Neural crest cell (in vitro differentiated cells): ENCODE measurements at places on chromosomes 4 and X. TPM values are rescaled to one million over a fixed set of nuclear protein-coding genes. Genes with fewer than 3 reads are reported as not detected.
A peak's percentile ranks its signal among the peaks of the same experiment; 100 is the strongest.

DNA sequence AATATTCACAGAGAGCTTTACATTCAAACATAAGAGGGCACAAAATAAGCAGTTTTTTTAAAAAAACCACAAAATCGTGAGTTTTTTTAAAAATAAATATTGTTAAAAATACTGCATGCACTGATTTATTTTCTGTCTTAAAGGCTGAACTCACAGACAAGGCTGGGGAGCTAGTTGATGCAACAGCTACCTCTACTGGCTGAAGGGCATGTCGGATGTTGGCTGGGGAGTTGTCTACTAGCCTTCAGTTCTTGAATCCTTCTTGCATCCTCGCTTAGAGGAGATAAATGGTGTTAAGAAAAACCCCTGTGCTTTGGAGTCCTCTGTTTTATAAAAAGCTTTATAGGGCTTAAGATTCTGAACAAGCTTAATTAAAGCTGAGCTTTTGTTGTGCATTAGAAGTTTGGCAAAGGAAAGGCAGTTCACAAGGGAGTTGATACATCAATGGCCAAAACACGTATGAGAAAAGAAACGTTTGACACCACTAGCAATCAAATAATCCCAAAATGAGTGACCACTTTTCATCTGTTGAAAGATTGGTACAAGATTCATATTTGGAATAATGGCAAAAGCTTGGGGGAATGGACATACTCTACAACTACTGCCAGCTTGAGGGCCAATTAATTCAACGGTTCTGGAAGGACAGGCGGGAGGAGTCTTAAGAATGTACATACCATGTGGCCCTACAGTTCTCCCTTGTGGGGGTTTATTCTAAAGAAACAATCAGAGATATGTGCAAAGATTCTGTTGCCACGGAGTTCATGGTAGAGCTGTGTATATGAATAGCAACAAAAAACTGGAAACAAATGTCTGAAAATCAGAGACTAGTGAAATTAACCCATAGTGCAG, 94.7 kb downstream of the SEL1L3 start:
- DNase-seq = peak; percentile 56
- H3K4me3 ChIP-seq = no peak overlapping the region
- no peak overlapping the region for H3K27ac ChIP-seq
- H3K27me3 ChIP-seq = no peaks in the 10 kb centered on the region

DNA sequence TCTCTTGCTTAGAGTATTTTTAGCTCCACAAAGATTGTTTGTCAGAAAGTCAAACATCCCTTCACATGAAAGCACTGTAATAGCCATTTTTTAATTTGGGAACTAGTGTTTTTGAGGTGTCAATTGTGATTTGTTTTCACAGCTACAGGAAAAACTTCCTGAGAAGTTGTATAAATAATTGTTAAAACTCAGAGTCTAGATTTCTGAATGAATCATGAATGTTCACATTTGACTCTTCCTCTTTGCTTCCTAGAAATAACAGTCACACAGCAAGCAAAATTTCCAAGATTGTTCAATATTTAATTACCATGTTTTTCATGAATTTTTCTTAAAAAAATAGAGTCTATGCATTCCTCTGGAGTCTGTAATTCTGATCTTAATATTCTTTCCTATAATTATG, 156.9 kb upstream of the SLC7A11 start:
- H3K27ac ChIP-seq = no peak overlapping the region
- no peaks in the 10 kb centered on the region for H3K27me3 ChIP-seq
- DNase-seq = no peak
- H3K4me1 ChIP-seq = peaks cover 24% of the 10 kb centered on the region

GRCh38 chrX:3820167-3820566, 106.7 kb upstream of the PRKX start:
- H3K4me1 ChIP-seq = peaks cover under 1% of the 10 kb centered on the region
- DNase-seq = no peak
- peaks cover 26% of the 10 kb centered on the region for H3K36me3 ChIP-seq
- H3K4me3 ChIP-seq = no peak overlapping the region

DNA sequence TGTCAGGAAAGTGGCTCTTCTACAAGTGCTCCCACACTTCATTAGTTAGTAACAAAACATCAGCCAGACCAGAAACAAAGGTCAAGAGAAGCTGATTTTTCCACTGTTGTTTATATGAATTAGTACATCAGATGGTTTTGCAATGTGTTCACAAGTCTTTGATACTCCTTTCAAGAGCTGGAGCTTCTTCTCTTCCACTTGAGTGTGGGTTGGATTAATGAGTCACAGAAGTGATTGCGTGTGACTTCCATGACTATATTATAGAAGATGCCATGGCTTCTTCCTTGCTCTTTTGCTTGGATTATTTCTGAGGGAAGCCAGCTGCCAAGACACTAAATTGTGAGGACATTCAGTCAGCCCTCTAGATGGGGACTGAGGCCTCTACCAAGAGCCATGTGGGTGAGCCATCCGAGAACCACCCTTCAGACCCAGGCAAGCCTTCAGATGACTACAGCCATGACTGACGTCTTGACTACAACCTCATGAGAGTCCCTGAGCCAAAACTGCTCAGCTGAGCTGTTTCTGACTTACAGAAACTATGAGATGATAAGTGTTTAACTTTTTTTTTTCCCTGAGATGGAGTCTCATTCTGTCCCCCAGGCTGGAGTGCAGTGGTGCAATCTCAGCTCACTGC, 18.1 kb downstream of the SOWAHB start:
- H3K27me3 ChIP-seq = no peaks in the 10 kb centered on the region
- H3K4me3 ChIP-seq = no peak overlapping the region
- H3K27ac ChIP-seq = no peak overlapping the region
- no peak for DNase-seq

- no peaks in the 10 kb centered on the region for H3K36me3 ChIP-seq
- no peaks in the 10 kb centered on the region for H3K27me3 ChIP-seq
- no peak for DNase-seq
- H3K4me3 ChIP-seq = no peak overlapping the region
- H3K27ac ChIP-seq = no peak overlapping the region
Observed at GRCh38 chr4:26058537-26058936, 144.5 kb downstream of the SMIM20 start.

DNA sequence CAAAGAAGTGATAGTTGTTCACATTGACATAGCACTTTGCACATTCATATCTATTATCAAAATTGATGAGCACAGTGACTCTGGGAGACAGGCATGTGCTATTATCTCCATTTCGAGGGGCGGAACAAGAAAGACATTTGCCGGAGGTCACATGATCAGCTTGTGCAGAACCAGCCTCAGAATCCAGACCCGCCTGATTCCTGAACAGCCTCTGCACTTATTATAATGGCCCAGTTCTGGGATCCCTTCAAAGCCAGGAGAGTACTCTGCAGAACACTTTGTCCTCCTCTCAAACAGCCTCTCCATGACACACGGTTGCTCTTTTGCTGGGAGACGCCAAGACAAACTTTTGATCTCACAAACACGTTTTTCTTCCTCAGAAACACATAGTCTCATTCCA, 48.4 kb downstream of the RWDD4 start:
- no peak overlapping the region for H3K27ac ChIP-seq
- H3K36me3 ChIP-seq = no peaks in the 10 kb centered on the region
- H3K4me3 ChIP-seq = no peak overlapping the region
- DNase-seq = no peak
- no peaks in the 10 kb centered on the region for H3K27me3 ChIP-seq
- no peaks in the 10 kb centered on the region for H3K4me1 ChIP-seq

TMPRSS11D gene
- not detected in 2 replicates for total RNA-seq

FGD1 gene
- total RNA-seq = 34.0 and 36.6 TPM in 2 replicates

GRCh38 chr4:146437778-146438177, 84.0 kb downstream of the SLC10A7 start:
- DNase-seq = no peak
- H3K27me3 ChIP-seq = no peaks in the 10 kb centered on the region
- H3K4me1 ChIP-seq = peaks cover 22% of the 10 kb centered on the region
- H3K36me3 ChIP-seq = no peaks in the 10 kb centered on the region
- peak overlapping the region; percentile 54 for H3K27ac ChIP-seq
- peak overlapping the region; percentile 33 for H3K4me3 ChIP-seq

GRCh38 chr4:74311696-74312313, 3.5 kb downstream of the EPGN start:
- no peak overlapping the region for H3K4me3 ChIP-seq
- H3K4me1 ChIP-seq = peaks cover 3% of the 10 kb centered on the region
- H3K27ac ChIP-seq = no peak overlapping the region
- DNase-seq = peak; percentile 19
- H3K36me3 ChIP-seq = no peaks in the 10 kb centered on the region

DNA sequence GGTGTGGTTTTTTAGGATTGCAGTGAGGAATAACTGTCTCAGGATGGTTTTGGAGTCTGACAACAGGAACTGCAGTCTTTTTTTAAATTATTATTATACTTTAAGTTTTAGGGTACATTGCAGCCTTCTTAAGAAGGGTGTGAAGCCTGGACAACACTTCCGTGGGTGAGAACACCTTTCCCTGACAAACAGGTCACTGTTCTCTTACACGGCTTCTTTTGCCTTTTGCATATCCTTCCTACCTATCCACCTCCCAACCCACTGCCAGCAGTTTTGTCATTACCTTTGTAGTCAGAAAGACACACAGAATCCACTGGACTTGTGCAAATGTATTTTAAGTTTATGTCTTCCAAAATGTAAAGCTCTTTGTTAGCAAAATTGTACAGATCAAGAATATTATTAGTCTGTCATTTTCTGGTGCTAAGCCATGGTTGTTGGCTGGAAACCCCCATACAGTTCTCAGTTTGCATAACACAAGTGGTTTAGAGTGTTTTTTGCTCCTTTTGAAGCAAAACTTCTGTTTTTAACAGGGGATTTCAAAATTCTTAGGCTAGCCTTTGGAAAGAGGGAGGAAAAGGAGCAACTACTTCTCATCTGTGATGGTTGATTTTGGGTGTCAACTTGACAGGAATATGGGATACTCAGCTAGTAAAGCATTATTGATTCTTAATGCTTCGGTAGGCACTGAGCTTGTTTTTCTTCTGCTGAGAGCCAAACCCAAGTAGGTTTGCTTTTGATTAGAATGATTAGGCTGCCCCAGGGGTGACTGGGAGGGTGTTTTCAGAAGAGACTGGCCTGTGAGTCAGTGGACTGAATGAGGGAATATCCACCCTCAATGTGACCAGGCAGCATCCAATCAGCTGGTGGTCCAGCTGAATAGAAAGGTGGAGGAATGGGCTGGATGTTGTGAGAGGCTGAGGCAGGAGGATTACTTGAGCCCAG, 29.4 kb upstream of the KLHL2 start:
- H3K4me3 ChIP-seq = no peak overlapping the region
- DNase-seq = no peak
- H3K27ac ChIP-seq = no peak overlapping the region
- no peaks in the 10 kb centered on the region for H3K27me3 ChIP-seq

- peaks cover 33% of the 10 kb centered on the region for H3K4me1 ChIP-seq
- peaks cover 7% of the 10 kb centered on the region for H3K36me3 ChIP-seq
- DNase-seq = no peak
- no peaks in the 10 kb centered on the region for H3K27me3 ChIP-seq
- no peak overlapping the region for H3K27ac ChIP-seq
- no peak overlapping the region for H3K4me3 ChIP-seq
Observed at GRCh38 chrX:15410947-15411346, 26.7 kb upstream of the VEGFD start.

DNA sequence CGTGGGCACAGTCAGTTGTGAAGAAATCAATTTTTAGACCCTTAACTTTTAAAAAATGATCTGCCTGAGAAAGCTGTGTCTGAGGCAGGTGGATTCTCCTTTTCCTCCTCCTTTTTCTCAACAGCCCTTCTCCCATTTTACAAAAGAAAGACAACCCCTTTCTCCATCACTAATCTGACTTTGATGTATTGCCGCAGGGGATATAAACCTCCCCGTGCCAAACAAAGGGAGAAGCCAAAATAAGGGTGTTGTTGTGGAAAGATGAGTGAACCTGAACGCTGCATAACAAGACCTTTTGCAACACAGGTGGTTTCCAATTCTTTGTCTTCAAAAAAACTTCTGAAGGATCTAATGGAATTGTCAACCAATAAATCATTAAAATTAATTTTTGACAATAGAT, 8.4 kb upstream of the FHL1 start:
- no peak overlapping the region for H3K27ac ChIP-seq
- H3K27me3 ChIP-seq = no peaks in the 10 kb centered on the region
- peaks cover 2% of the 10 kb centered on the region for H3K36me3 ChIP-seq
- no peaks in the 10 kb centered on the region for H3K4me1 ChIP-seq

CNKSR2 gene
- 21.0 and 22.4 TPM in 2 replicates for total RNA-seq

GRCh38 chr4:119526786-119527550, 101.6 kb downstream of the PDE5A start:
- no peak overlapping the region for H3K27ac ChIP-seq
- H3K4me1 ChIP-seq = peaks cover 20% of the 10 kb centered on the region
- no peak overlapping the region for H3K4me3 ChIP-seq
- no peaks in the 10 kb centered on the region for H3K27me3 ChIP-seq

DNA sequence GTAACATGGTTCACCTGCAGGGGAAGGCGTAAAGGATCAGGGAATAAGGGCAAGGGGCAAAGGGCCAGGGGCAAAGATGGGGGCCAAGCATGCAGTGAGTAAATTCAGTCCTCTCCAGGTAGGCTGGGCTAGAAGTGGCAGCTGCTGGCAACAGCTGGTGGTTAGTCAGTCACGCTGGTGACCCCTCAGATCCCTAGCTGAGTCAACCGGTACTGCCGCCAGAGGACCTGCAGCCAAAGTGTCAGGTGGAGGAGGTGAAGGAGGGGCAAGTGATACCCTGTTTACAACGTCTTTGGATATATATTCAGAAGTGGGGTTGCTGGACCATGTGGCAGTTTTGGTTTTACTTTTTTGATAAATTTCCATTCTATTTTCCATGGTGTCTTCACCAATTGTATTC, 24.6 kb upstream of the NAP1L2 start:
- H3K27ac ChIP-seq = no peak overlapping the region
- H3K36me3 ChIP-seq = no peaks in the 10 kb centered on the region

DNA sequence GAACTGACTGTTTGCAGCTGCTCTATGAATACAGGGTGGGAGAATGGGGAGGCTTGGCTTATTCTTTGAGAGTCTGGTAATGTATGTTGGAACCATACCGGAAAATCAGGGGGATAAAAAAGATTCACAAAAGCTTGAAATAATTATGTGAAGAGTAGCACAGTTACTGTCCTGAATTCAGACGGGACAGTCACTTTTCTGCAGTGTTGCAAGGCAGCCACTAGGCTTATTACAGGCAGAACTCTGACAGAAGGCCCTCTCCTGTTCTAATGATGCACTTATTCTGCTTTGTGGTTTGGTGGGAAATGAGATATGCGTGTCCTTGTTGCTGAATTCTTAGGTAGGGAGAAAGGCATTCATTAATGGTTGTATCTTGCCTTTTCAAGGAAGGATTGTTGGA, 37.2 kb downstream of the GUCY1B1 start:
- H3K4me1 ChIP-seq = peaks cover 6% of the 10 kb centered on the region
- DNase-seq = no peak

GRCh38 chrX:139881572-139881971, 51.3 kb downstream of the ATP11C start:
- DNase-seq = no peak
- H3K27ac ChIP-seq = no peak overlapping the region
- H3K4me3 ChIP-seq = no peak overlapping the region
- no peaks in the 10 kb centered on the region for H3K27me3 ChIP-seq
